ENCODE measurements at places on chromosomes 7 and 10.

DNA sequence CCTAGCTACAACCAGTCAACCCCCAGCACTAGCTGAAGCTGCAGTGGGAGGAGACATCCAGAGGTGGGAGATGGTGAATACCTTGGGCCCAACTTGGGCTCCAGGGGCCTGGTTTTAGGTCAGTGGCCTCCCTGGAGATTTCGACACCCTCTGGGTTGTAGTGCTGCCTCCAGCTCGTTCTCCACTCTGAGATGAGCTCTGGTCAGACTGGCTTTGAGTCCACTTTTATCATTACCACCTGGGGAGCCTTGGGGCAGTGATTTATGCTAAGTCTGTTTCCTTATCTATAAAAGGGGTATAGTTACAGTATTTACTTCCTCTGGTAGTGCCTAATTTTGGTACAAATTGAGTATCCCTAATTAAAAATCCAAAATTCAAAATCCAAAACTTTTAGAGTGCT, 22.8 kb downstream of the PPIA start:
- DNase-seq: no peak

DNA sequence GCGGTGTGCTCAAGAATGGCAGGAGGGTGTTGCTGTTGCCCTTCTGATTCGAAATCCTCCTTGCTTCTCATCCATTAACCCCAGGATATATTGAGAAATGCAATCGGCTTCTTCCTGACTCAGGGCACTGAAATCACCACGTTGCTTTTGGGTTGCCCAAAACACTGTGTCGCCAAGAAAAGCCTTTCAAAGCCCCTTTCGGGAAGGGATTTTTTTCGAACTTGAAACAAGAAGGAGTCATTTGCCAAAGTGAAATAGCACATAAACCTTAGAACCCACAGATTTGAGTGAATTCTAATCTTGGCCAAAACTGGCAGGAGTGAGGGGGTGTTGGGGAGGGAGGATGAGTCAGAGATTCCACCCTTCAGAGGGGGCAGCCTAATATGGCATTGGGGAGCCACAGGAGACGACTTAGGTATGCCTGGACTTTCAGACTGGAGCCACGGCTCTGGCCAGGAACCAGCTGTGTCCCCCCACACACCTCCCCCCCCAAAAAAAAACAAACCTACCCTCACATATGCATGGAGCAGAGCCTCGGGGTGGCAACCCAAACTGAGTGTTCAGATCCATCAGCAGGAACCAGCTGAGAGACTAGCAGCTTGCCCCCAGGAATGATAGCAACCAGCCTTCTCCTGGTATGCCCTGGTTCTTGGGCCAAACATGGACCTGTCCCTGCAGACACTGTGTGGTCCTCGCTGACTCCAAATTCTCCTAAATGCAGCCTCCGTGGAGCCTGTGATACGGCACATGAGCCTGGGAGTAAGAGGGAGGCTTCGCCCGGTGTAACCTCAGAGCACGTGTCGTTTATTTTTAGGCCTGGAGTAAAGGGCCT, 138.4 kb downstream of the FGFR2 start:
- no peak for DNase-seq

GRCh38 chr10:74542077-74542476, 284.3 kb upstream of the KAT6B start:
- no peak for DNase-seq

DNA sequence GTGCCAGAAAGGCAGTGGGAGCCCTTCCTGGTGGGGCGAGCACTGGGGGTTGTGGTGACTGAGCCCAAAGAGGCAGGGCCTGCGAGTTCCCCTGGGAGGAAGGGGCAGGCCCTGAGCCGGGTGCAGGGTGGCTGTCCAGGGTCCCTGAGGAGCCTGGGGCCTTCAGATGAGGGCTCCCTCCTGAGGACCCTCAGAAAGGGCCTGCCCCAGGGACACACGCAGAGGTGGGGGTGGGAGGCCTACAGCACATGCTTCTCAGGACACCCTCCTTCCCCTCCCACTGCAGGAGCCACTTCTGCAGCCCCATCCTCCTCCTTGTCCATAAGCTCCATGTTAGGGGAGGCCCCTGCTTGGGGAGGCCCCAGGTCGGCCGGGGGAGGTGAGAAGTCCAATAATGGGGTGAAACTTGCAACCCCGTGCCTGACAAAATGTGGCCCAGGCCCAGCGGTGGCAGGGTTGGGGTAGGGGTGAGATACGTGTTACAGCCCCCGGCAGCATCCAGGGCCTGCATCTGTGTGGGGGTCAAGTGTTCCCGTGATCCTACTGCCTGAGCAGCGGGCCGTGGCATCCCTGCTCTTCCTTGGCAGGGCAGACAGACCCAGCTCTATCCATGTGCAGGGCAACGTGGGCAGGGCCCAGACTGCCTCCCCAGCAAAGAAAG, 31.8 kb upstream of the RET start:
- no peak for DNase-seq

All from activated CD4-positive, alpha-beta T cell treated with anti-CD3 and anti-CD28 coated beads for 24 hours (primary cell).